Body of pancreas (tissue), 4 donors: ENCODE measurements at places on chromosomes 4 and X.

- no peak for DNase-seq
Observed at GRCh38 chrX:20452487-20452886, 185.8 kb upstream of the RPS6KA3 start.

DNA sequence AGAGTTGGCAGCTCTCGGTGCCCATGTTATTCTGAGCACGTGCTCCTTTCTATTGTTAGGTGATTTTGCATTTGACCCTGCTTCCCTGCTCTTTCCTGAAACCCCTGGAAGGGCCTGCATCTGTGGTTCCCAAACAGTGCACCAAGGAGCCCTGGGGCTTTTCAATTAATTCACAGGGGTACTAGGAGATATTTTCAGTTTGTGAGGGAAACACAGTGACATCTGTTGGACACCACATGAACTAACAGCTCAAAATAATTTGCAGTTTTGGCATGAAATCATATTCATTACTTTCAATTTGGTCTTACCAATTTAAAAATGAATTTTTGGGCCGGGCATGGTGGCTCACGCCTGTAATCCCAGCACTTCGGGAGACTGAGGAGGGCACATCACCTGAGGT is 156.6 kb downstream of the GATB start:
- DNase-seq: no peak

DNA sequence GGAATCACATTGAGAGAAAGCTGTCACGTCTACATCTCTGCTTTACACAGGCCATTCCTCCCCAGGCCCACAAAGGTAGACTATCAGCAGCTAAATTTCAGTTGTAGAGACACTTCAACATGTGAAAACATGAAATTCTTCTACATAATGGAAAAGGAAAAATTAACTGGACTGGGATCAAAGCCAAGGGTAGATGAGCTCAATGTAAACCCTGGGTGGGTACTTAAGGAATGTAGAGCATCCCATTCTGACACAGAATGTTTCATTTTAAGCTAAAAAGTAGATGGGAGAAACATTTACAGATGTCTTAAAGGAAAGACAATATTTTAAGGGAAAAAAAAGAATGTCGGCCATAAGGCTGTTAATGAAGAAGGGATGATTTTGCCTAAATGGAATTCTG is 51.3 kb upstream of the NPNT start:
- no peak for DNase-seq

DNA sequence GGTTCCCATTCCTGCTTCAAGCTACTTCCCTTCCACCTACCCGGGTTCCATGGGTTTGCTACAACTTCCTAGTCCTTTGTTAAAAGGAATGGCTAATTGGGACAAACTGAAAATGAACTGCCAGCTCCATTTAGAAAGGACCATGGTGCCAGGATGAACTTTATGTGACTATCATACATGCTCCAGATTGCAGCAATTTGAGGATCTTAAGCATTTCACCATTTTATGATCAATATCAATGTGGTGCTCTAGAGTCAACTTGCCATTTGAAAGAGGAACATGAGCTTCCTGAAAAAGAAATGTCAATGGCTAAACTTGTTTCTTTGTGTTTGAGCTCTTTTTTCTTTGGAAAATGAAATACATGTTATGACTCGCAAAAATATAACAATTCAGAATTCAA is 92.7 kb upstream of the IL15 start:
- DNase-seq: no peak

DNA sequence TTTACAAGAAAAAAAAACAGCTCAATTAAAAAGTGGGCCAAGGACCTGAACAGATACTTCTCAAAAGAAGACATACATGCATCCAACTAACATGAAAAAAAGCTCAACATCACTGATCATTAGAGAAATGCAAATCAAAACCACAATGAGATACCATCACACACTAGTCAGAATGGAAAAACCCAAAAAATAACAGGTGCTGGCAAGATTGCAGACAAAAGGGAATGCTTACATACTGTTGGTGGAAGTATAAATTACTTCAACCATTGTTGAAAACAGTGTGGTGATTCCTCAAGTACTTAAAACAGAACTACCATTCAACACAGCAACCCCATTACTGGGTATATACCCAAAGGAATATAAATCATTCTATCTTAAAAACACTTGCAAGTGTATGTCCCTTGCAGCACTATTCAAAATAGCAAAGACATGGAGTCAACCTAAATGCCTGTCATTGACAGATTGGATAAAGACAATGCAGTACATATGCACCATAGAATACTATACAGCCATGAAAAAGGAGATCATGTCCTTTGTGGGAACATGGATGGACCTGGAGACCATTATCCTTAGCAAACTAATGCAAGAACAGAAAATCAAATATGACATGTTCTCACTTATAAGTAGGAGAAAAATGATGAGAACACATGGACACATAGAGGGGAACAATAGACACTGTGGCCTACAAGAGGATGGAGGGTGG is 97.6 kb downstream of the RAB28 start:
- DNase-seq: no peak

GRCh38 chrX:42123369-42123768 is 200.0 kb upstream of the CASK start:
- no peak for DNase-seq

DNA sequence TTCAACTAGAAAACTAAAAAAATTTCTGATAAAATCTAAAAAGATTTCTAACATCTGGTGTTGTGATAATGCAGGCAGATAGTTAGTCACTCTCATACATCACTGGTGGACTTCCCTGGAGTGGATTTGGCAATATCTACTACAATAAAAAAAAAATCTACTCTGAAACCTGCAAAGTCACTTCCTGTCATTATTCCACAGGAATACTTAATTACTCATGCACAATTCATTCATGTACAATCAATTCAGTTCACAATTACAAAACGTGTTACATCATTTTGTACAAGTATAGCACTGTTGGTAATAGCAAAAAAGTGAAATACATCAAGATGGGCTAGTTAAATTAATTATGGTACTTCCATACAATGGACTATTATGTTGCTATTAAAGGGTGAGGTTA is 16.5 kb upstream of the RHOH start:
- DNase-seq: no peak

DNA sequence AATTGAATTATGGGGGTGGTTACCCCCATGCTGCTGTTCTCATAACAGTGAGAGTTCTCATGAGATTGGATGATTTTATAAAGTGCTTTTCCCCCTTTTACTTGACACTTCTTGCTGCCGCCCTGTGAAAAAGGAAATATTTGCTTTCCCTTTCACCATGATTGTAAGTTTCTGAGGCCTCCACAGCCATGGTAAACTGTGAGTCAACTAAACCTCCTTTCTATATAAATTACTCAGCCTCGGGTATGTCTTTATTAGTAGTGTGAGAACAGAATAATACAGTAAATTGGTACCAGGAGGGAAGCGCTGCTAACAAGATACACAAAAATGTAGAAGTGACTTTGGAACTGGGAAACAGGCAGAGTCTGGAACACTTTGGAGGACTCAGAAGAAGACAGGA is 1070.8 kb downstream of the FAM133A start:
- DNase-seq: no peak

- no peak for DNase-seq
Observed at GRCh38 chrX:13373431-13374187, 53.8 kb upstream of the ATXN3L start.

DNA sequence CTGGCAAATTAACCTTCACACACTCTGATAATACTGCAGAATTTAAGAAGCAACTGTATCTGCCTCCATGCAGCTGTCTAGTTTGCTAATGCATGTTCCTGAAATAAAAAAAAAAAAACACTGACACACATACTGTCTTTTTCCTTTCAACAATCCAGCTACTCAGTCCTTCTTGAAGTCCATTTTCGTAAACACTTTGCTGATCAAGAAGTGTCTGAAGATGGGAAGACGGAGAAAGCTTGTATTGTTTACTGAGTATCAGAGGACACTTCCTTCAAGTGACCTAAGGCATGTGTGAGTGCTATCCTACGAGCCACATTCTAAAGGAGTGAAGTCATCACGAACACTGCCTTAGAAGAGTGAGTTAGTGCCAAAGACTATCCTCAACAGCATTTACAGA is 82.6 kb downstream of the LUZP4 start:
- DNase-seq: no peak

DNA sequence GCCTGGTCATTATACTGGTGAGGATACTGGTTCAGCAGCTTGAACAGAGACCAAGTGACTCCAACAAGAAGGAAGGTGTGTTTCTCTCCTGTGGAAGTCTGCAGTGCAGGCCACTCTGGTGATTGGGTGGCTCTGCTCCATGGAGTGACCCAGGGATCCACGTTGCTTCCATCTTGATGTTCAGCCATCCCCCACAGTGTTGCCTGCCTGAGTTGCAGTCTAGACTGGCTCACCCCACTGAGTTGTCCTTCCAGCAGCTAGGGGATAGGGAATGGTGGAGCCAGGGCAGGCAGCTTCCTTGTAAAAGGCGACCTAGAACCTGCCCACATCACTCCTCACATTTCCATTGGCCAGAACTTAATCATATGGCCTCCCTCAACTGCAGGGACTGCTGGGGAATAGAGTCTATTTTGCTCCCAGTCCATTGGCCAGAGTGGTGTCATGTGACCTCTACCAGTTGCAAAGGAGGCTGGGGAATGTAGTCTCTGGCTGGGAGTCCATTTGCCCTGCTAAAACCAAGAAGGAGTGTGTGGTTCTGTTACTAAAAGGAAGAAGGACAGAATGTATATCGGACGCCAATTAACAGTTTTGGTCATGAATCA is 8.0 kb downstream of the MAN2B2 start:
- DNase-seq: no peak

- DNase-seq: no peak
Observed at GRCh38 chr4:37388681-37389365, 144.3 kb downstream of the NWD2 start.

GRCh38 chr4:2076908-2077536 is 17.9 kb downstream of the NAT8L start:
- no peak for DNase-seq

- no peak for DNase-seq
Observed at GRCh38 chrX:147174591-147174990, 360.0 kb upstream of the CXorf51A start.

DNA sequence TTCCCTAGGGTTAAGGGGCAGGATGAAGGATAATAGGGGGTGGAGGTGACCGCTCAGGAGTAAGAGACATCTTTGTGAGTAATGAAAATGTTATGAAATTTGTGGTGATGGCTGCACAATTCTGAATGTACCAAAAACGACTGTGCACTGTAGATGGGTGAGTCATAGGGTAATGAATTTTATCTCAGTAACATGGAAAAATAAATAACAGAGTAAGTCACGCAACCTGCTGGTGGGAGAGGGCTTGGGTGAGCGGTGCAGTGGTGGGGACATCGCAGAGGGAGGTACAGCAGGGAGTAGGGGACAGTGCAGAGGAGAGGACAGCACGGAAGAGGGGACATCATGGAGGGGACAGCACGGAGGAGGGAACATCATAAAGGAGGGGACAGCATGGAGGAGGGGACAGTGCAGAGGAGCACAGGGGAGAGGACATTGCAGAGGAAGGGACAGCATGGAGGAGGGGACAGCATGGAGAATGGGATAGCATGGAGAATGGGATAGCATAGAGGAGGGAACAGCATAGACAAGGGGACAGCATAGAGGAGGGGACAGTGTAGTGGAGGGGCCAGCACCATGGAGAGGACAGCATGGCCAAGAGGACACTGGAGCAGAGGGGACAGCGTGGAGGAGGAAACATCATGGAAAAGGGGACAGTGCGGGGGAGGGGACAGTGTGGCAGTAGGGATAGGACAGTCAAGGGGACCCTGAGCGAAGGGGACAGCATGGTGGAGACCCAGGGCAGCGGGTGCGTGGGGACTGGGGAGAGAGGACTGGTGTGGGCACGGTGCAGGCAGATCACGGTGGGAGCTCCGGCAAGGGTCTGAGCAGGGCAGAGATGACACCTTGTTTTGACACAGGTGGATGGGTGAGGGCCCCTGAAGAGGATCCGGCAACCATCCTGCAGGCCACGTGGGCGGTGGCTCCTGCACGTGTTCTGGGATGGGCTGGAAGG is 68.5 kb upstream of the MXD4 start:
- no peak for DNase-seq

DNA sequence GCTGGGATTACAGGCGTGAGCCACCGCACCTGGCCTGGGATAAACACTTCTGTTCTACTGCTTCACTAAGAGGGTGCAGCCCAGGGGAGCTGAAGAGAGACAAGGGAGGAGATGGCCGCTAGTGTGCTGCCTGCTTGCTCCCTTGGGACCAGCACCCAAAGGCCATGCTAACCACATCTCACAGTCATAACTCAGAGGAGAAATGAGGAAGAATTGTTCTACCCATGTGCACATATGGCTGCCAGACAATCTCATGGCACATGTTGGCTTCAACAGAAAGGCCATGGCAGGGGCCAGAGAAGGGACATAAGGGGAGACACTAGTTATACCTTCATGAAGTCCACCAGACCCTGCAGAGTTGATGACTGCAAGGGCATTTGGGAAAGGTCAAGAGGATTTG is 22.4 kb downstream of the CLDN22 start:
- no peak for DNase-seq

DNA sequence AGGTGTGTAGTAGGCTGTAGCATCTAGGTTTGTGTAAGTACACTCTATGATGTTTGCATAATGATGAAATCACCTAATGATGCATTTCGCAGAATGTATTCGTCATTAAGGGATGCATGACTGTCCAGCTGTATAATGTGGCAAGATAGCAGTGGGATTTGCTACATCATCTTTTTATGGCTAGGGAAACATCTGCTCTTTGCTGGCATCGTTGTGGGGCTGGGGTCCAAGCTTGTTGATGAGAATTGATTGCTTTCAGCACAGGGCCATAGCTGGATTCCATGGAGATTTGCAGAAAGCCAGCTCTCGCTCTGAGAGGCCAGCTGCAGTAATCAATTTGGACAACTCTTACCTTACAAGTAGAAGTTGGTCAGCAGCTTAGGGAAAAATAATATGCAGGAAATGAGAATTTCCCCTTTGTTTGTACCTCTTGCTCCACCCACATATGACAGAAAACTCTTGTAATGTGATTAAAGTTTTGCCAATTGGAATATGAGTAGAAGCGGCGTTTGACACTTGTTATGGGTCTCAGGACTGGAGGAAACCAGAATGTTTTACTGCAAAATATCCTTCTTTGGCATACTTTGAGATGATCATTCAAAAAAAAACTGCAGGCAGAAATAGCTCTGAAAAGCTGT is 310.5 kb downstream of the RAPGEF2 start:
- DNase-seq: no peak

- DNase-seq: no peak
Observed at GRCh38 chrX:132409780-132410556, 78.9 kb downstream of the MBNL3 start.

- no peak for DNase-seq
Observed at GRCh38 chrX:38183596-38183995, 37.1 kb downstream of the SRPX start.

DNA sequence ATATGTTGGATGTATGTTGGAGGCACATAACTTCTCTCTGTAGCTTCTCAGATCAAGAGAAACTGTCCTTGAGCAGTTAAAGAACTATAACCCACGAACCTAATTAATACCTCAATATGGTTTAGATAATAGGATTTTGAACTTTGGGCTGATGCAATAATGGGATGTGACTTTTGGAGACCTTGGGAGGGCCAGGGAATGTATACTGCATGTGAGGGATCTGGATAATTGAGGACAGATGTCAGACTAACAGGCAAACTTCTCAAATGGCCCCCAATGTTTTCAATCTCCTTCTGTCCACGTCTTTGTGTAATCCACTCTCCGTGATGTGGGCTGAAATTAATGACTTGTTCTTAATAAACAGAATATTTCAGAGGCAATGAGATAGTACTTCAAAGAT is 202.2 kb upstream of the FAT4 start:
- no peak for DNase-seq
